ENCODE measurements at places on chromosomes 7 and 10.

DNA sequence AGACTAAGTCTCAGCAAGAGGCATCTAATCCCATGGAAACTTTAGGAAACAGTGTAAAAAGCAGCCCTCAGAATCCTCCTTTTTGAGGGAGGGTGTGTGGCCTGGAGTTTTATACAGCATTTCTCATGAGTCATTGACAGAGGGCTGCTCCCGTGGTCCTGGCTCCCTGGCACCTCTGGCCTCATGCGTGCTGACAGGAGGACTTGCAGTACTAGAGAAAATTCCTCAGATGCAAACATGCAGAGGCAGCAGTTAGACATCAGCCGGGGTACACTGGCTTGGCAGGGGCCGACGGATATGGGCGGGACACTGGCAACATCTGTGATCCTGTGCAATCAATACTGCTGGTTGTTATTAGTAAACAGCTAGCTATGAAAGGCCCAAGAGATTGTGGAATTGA lies 925.1 kb upstream of the CELF2 start:
- DNase-seq, result no peak

DNA sequence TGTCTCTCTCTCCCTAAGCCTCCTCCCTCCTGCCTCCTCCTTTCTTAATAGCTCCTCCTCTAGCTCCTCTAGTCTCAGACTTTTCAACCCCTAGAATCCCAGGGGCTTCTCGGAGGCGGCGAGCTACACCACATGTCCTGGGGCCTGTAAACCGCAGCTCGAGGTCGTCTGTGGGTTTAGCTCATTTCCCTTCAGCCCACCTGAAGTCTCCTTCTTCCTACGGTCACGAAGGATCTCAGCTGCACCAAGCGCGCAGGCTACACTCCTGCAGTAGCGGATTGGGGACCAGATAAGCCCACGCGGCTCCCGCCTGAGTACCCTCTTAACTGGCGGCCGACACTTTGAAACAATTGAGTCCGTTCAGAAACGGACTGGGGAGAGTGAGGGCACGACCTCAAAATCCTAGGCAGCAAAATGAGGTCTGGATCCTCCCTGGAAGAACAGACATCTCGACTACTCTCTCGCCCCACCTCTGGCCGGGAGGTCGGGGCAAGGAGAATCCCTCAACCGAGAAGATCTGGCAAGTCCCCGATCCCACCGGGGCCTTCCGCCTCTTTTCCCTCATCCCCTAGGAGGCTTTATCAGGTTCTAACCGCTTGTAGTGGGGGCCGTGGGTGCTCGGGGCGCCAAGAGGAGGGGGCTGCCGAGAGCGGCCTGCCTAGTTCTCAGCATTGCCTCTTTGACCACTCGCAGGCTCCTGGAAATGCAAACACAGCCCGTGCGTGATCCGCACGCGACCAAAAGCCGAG lies 1.3 kb upstream of the SORCS3 start:
- DNase-seq, result no peak

GRCh38 chr7:52074912-52075311 lies 758.3 kb upstream of the COBL start:
- DNase-seq, result no peak

- DNase-seq, result no peak
These were observed 264.0 kb downstream of the SKAP2 start for GRCh38 chr7:26600411-26600810.

- no peak for DNase-seq
These were observed 30.9 kb downstream of the TRIM8 start for GRCh38 chr10:102675011-102675665.

- DNase-seq, result no peak
These were observed 144.3 kb downstream of the KCNMA1 start for GRCh38 chr10:77493239-77493806.

GRCh38 chr10:123026302-123026701 lies 17.5 kb downstream of the ACADSB start:
- no peak for DNase-seq

DNA sequence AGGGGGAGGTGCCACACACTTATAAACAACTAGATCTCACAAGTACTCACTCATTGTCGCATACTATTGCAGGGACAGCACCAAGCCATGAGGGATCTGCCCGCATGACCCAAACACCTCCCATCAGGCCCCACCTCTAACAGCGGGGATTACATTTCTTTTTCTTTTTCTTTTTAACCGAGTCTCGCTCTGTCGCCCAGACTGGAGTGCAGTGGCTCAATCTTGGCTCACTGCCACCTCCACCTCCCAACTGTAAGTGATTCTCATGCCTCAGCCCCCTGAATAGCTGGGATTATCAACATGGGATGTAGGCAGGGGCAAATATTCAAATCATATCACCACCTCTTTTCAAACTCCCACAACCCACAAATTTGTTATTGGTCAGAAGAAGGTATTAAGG lies 76.7 kb downstream of the SKAP2 start:
- no peak for DNase-seq

DNA sequence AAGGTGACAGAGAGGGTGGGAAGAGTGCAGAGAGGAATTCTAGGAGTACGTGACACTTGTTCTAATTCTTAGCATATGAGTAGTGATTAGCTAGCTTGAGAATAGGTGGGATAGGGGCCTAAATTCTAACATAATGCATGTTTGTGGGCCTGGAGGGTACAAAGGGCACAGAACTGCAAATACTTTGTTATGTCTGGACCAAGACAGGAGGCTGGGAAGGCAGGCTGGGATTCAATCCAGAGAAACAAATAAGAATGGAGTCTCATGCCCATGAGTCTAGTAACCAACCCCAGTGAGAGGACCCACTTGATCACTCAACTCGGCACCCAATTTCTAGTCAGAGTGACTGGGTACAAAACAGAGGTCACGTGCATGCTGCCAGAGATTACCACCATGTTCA lies 40.9 kb downstream of the RHOBTB1 start:
- DNase-seq, result no peak

GRCh38 chr10:5943536-5943935 lies 33.8 kb downstream of the IL15RA start:
- DNase-seq, result no peak

GRCh38 chr10:78915190-78915518 lies 153.6 kb upstream of the ZMIZ1 start:
- no peak for DNase-seq

DNA sequence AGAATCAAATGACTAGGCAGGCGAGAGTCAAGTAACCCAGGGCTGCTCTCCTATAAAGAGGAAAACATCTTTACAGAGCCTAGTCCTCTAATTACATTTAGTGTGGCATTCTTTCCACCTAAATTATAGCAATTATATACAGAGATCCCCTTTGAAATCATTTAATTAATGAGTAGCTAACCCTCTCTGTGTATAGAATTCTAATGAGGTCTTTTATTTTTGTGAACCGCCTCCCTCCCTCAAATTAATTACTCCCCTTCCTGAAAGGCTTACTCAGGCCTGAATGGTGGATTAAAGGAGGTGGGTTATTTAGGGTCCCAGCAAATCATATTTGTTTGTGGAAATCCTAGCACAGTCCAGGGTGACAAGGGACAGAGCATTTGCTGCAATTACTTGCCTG lies 551.8 kb downstream of the SORCS3 start:
- DNase-seq, result no peak

- no peak for DNase-seq
These were observed 71.7 kb downstream of the CREB5 start for GRCh38 chr7:28483908-28484605.

GRCh38 chr10:128721963-128722445 lies 595.8 kb upstream of the MKI67 start:
- no peak for DNase-seq

DNA sequence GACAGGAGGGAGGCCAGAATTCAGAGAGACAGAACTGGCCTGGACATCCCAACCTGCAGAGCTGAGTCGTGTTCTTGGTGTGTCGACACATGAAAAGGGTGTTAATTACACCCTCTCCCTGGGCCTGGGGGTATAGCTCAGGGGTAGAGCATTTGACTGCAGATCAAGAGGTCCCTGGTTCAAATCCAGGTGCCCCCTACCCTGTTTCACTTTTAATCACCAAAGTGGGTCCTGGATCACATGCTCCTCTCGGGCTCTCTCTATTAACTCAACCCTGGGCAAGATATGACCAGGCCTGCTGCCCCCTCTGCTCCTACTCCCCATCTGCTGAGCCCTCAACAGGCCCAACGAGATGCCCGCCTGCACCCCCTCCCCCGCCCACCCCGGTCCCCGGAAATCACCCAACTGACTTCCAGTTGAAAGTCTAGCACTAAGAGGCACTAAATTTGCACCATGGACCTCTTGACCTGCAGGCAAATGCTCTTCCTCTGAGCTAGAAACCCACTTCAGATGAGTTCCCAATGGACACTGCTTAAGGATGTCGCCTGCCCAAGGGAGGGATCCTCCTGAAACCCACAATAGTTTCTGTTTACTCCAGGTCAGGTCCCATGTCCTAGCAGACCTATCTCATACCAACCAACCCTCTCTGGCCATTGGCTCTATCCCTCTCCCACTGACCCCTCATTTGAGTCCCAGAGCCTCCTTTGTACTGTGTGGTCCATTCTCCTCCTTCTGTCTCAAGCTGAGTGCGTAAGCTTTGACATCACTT lies 137.6 kb downstream of the ZNF467 start:
- no peak for DNase-seq

- DNase-seq, result no peak
These were observed 4.3 kb upstream of the ABCC2 start for GRCh38 chr10:99777918-99778714.

DNA sequence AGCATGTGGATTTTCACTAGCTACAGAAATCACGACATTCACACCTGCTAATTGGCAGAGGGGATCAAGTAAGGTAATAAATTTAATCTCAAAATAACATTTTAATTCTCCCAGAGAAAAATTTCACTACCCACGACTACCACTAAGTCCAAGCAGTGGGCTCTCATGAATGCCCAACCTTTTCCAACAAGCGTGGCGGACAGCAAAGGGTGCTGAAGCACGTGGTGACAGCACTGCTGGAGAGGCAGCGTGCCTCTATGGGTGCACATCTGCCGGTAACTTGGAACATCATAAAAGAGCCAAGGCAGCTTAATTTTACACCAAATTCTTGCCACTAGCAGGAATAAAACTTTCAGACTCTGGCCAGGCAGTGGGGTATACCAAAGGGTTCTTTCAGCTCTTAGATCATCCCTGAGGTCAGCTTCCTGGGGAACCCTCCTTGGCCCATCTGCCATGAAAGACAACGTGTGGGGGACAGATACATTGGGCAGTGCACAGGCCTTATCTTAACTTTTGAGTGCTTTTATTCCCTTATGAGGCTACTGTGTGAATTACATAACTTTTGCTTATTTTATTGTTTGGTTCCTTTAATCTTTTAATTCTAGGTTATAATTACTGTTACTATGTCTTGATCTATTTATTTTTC lies 206.7 kb upstream of the KCTD7 start:
- DNase-seq, result no peak

DNA sequence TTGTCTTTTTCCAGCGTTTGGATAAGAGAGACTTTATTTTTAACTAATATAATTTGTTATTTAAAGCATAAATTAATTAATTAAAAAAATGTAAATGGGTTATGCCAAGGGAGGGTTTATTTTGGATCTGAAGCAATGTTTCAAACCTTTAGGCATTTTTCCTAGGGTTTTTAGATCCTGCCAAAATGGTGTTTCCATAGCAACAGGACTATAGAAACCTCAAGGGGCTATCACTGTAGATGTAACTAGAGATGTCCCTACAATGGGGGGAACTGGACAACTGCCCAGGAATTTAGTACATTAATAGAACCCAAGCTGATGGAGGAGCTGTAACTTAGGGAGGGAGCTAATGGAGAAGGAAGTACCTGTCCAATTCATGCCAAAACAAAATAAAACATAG lies 57.3 kb downstream of the SLC39A12 start:
- DNase-seq, result no peak

DNA sequence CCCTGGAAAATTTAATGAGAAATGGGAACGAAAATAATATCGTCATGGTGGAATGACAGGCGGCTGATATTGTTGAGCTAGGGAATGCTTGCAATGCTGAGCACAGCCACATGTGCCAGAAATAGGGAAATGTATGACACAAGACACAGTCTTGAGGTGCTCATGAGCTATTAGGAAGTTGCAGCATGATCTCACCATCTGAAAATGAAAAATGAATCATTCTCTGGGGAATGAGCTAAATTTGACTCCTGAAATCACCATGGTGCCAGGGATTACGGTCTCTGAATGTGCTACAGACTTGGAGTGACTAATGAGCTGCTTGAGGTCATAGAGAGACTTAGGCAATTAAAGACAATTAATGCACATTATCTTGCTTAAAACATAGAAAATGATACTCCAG lies 845.0 kb downstream of the CNTNAP2 start:
- DNase-seq, result no peak

GRCh38 chr7:47763063-47763974 lies 181.4 kb upstream of the TNS3 start:
- no peak for DNase-seq

DNA sequence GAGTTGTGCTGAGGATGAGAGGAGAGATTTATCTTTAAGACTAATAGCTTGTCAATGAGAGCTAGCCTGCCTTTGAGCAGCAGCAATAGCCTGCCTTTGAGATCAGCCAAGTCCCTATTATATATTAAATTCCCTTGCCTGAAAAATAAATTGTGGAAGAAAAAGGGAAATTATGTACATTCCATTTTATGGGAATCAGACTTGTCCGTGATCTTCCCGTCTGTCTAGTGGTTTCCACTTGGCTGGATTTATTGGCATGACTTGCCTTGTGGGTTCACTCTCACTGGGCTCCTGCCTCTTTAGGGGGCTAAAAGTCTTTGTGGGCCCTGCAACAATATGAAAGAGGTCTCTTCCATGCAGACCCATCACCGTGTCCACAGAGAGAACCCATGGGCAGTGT lies 171.7 kb upstream of the FRMD4A start:
- no peak for DNase-seq

- no peak for DNase-seq
These were observed 74.4 kb upstream of the PDZD8 start for GRCh38 chr10:117449636-117450035.

GRCh38 chr7:54550471-54550870 lies 8.3 kb downstream of the VSTM2A start:
- DNase-seq, result no peak

- no peak for DNase-seq
These were observed 733 bp upstream of the ARL5B start for GRCh38 chr10:18658271-18659124.

DNA sequence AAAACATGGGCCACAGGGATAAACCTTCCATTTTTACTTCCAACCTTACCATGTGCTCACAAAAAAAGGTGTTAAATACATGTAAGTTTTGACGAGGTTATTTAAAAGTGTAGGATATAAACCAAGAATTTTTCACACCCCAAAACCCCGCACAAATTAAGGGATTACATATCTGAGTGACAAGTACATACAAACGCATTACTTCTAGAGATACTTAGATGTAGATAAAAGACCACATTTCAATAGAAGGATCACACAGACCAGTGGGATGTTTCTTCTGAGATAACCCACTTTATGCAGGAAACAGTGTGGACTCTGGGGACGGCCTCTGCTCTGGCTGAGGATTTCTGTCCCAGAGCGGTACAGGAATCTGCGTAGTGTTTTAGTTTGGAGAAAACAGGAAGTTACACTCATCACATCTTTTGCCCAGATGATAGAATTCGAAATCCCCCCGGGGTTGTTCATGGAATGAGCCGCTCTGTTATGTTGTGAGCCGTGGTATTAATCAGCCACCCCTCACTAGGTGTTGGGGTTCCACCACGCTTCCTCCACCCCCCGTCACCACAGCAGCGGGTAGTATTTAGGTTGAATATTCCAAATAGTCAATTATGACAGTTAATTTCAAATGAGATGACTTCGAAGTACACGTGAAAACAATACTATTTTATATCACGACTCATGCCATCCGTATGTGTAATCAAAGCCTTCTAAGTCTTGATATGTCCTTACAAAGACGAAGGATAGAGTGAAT lies 1.3 kb upstream of the CUL1 start:
- DNase-seq, result no peak
